Stimulated activated CD8-positive, alpha-beta memory T cell treated with anti-CD3 and anti-CD28 coated beads, Interleukin-7, amount 100 ng/mL, for 1 hour (primary cell): ENCODE measurements at places on chromosomes 13 and 19.

DNA sequence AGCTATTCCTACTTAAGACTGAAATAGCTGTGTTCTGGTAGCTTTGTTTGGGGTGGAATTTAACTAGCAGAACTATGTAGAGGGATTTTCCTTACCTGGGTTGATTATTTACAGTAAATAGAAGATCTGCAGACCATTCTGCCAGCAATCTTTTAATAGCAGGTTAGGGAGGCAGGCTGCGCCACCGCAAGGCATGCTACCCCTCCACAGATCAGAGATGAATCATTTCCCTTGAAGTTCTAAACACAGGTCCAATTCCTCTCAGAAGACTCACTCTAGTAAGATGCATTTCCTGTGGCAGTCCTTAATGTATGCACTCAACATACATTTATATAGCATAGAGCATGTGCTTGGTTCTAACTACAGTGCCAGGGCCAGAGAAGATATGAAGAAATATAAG lies 109.0 kb downstream of the TNFRSF19 start:
- DNase-seq = no peak

- DNase-seq = no peak
Measured at GRCh38 chr13:112891477-112892401, 77.3 kb upstream of the MCF2L start.

GRCh38 chr13:45320876-45321629 lies 19.9 kb downstream of the TPT1 start:
- no peak for DNase-seq

DNA sequence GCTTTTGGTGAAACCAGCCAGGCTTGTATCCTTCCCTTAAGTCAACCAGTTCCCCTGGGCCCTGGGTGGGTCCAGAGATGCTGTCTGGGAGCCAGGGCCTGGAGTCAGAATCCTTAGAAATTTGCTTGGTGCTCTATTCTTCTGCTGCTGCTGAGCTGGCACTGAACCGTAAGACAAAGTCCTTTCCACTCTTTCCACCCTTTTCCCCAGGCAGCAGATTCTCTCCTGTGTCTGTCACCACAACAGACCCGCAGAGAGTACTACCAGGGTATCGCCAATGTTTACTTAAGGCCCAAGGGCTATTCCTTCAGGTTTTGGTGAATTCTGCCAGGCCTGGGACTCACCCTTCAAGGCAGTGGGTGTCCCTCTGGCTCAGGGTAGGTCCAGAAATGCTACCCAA lies 12.2 kb downstream of the IFT88 start:
- no peak for DNase-seq

GRCh38 chr19:14516048-14516534 lies 2.1 kb downstream of the DNAJB1 start:
- no peak for DNase-seq

DNA sequence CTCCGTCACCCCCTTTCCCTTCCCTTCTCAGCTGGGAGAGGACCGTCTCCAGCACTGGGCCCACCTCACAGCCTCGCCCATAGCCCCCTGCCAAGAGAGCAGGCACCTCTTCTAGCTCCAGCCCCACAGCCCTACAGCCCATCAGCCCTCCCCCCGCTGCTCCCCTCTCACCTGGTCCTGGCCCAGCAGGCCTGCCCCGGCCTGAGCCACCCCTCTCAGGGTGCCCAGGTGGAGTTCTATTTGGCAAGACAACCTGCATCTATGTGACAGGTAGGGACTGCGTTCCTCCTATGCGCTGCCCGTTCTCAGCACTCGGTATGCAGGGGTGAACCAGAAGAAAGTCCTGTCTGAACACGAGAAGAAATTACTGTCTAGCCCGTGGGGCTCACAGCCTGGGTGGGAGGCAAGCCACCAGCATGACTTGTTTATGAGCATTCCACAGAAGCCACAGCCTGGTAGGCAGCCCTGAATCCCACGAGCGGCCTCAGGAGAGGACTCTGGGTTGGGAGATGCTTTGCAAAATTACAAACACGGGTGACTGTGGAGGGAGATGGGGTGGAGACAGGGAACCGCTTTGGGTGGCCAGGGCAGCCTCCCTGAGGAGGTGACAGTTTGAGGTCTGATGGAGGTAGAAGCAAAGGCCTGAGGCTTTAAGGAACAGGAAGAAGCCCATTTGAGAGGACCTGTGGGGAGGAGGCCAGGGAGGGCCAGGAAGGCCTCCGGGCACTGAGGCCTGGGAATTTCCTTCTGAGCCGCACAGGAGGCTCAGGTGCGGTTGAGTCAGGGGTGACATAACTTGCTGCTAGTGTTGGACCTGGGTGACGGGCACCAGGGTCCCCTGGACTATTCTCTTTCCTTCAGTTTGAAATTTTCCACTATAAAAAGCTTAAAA lies 1.2 kb upstream of the PLEKHF1 start:
- no peak for DNase-seq

GRCh38 chr19:6987850-6988249 lies 33.4 kb downstream of the MBD3L2B start:
- DNase-seq = no peak

DNA sequence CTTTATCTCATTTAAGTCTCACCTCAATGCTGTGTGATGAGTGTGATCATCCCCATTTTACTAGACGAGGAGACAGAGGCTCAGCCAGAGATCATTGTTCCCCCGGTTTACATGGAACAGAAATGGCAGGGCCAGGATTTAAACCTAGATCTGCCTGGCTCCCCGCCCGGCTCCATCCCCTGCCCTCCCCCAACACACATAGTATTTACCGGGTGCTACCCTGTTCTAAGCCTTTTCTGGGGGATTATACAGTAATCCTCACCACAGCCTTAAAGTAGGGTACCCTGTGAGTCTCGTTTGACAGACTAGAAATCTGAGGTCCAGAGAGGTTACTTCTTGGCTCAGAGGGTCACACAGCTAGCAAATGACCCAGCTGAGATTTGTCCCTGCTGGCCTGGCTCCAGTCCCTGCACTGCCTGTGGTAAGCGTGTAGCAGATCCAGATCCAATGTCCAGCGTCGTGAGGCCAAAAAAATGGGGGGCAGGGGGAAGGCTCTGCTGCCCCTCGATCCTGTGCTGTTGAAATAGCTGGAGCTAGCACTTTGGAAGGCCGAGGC lies 3.8 kb upstream of the KLC3 start:
- no peak for DNase-seq

- no peak for DNase-seq
Measured at GRCh38 chr13:66659701-66660467, 570.3 kb downstream of the PCDH9 start.

DNA sequence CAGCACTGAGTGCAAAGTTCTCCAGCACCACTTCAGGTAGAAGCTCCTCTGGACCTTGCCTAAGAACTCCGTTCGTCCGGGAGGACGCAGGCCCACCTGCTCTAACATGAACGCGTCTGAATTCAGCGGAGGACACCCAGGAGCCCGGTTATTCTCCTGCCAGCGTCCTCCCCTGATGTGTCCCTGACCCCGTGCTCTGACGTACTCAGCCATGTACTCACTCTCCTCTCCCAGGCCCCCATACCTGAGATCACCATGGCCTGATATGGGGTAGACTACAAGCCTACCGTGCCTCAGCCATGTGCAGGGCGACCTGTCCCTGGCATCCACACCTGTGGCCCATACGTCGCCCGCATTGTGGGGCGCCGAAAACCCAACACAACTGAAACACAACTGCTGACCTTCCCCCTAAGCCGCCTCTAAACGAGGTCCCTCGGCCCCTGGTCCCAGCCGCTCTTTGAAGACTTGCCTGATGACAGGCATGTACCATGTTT lies 744 bp upstream of the ZNF584 start:
- no peak for DNase-seq

GRCh38 chr19:54431255-54431838 lies 16.1 kb downstream of the TTYH1 start:
- no peak for DNase-seq

DNA sequence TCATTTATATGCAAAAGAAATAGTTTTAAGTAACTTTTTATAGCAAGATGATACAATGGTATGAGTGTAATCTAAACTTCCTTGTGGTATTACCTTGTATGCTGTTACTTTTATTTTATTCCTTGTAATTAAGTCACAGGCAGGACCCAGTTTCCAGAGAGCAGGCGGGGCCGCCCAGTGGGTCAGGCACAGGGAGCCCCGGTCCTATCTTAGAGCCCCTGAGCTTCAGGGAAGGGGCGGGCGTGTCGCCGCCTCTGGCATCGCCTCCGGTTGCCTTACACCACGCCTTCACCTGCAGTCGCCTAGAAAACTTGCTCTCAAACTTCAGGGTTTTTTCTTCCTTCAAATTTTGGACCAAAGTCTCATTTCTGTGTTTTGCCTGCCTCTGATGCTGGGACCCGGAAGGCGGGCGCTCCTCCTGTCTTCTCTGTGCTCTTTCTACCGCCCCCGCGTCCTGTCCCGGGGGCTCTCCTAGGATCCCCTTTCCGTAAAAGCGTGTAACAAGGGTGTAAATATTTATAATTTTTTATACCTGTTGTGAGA lies 10.2 kb downstream of the PLPPR3 start:
- no peak for DNase-seq

DNA sequence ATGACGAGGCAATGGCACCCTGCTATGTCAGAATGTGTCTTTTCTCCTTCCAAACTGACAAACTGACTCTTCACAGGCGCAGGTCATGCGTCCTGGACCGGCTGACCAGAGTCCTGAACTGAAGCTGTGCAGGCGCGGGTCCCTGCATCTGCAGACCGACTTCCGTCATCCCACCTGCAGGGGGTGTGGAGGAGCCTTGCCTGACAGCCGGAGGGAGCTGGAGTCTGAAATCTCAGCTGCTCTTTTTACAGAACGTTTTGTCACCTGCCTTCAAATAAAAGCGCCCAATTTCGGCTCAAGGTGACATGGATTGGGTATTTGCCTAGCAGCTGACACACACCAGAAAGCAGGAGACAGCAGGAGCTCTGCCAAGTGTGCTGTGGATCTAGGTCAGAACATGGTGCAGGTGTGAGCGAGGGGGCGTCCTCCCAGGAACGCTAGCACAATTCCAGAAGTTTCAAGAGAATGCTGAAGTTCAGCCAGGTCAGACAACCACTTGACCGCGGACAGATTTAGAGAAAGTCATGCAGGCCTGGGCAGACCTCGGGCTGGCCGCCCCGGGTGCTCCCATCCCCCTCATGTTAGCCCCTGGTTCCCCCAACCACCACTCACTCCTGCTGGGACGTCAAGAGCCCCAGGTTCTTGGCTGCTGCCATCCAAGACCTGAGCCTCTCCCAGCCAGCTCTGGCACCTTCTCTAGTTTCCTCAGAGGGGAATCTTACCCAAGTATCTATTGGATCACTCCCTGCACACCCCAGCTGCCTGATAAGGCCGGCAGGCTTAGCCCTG lies 32.8 kb downstream of the ELL start:
- DNase-seq = no peak

DNA sequence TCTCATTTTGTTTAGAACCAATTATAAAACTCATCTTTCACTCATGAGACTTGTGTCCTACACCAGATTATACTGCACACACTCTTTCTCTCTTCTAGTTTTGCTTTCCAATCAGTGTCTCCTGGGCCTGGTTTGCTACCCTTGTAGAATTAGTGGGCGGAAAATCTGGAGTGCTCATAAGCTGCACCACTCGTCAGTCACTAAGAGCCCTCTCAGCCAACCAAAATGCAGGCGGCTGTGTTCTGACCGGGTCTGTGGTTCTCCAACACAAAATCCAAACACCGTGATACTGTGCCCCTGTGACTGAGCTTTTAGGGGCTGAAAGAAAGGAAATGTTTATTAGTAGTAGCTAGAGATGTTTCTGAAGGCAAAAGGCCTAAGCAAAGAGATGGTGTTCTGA lies 83.7 kb upstream of the OBI1 start:
- DNase-seq = no peak

- no peak for DNase-seq
Measured at GRCh38 chr19:14814982-14815652, 19.9 kb downstream of the OR7A5 start.

DNA sequence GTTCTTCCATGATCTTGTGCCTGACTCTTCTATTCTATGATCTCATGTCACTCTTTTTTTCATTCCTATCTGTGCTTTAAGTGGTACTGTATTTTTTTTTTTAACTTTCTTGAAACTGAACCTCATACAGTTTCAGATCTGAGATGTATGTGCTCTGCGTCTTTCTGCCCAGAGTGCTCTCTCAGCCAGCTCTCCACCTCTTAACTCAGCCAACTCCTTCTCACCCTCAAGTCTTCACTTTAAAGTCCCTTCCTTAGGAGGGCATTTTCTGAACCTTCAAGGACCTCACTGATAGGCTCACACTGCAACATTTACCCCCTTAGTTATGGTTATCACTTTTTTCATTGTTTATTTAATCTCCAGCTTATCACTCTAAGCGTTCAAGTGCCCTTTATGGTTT lies 158.7 kb downstream of the IRS2 start:
- no peak for DNase-seq

DNA sequence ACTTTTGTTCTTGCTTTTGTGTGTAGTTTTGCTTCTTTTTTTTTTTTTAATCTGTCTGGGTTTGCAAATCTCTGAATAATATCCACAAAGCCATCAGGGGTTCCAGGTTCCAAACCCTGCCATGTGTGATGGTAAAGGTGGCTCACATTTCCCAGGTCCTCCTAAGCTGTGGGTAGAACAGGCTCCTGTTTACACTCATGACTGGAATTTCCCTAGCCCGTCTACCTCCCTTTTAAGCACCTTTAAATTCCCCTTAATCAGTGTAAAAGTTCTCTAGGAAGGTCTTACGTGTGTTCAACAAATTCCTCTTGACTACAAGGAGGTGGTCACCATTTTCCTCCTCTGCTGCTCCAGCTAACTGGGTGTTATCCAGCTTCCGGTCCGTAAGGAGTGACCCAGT lies 62.8 kb downstream of the EFNB2 start:
- DNase-seq = no peak

- no peak for DNase-seq
Measured at GRCh38 chr19:14168259-14168972, 32.0 kb upstream of the ASF1B start.

- no peak for DNase-seq
Measured at GRCh38 chr13:85618521-85618920, 180.7 kb downstream of the SLITRK6 start.

DNA sequence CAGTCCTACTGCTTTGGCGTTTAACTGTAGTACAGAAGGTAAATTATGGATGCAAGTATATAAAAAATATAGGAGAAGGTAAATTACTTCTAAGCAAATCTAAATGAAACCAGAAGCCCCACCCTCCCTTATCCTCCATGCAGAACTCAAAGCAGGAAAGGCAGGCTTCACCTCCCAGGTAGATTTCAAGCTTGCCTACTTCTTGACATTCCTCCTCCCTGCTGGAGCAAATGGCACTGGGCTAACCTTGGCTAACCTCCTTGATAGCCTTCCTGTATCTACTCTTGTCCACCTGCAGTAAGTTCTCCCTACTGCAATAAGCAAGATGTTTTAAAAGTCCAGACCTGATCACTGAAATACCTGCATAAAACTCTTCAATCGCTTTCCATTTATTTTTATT lies 396.0 kb downstream of the IRS2 start:
- DNase-seq = no peak
